ENCODE measurements at places on chromosomes 7 and 10. TPM values are rescaled to one million over a fixed set of nuclear protein-coding genes. Genes with fewer than 3 reads are reported as not detected.

The C10orf53 gene
- not detected for total RNA-seq

The AMPH gene
- 5.3 TPM for total RNA-seq

The SHOC2 gene
- total RNA-seq, result 41.6 TPM

The CPN1 gene
- not detected for total RNA-seq

The TMEM229A gene
- not detected for total RNA-seq

The CHPF2 gene
- total RNA-seq, result 85.3 TPM

The SEMA3E gene
- total RNA-seq, result 15.2 TPM

The CSGALNACT2 gene
- total RNA-seq, result 45.1 TPM

The STEAP1 gene
- total RNA-seq, result 15.6 TPM

The LBX1 gene
- total RNA-seq, result not detected

The MYOF gene
- total RNA-seq, result 138 TPM

The THNSL1 gene
- 0.54 TPM for total RNA-seq

The SNCG gene
- 50.9 TPM for total RNA-seq

The CHAT gene
- not detected for total RNA-seq

The CRYGN gene
- 0.35 TPM for total RNA-seq

The FAM24B gene
- 4.8 TPM for total RNA-seq

The FEZF1 gene
- total RNA-seq, result not detected

The SBDS gene
- total RNA-seq, result 191 TPM

The BAIAP2L1 gene
- total RNA-seq, result 1.4 TPM

The VENTX gene
- 5.1 TPM for total RNA-seq

The IDI2 gene
- not detected for total RNA-seq

The SLC26A3 gene
- total RNA-seq, result not detected

The COL17A1 gene
- total RNA-seq, result 0.95 TPM

The BHLHA15 gene
- total RNA-seq, result not detected

The NRAP gene
- not detected for total RNA-seq

The FAM25G gene
- total RNA-seq, result not detected

The WASHC2A gene
- total RNA-seq, result 32.2 TPM

The OR9A2 gene
- total RNA-seq, result not detected

The SFTPA1 gene
- not detected for total RNA-seq

The OR2A5 gene
- not detected for total RNA-seq

The SPDYE6 gene
- total RNA-seq, result not detected
